CD8-positive, alpha-beta memory T cell (primary cell): ENCODE measurements at places on chromosomes 5 and 9.

GRCh38 chr5:133398646-133399101 is 213.7 kb downstream of the FSTL4 start:
- DNase-seq = no peak

DNA sequence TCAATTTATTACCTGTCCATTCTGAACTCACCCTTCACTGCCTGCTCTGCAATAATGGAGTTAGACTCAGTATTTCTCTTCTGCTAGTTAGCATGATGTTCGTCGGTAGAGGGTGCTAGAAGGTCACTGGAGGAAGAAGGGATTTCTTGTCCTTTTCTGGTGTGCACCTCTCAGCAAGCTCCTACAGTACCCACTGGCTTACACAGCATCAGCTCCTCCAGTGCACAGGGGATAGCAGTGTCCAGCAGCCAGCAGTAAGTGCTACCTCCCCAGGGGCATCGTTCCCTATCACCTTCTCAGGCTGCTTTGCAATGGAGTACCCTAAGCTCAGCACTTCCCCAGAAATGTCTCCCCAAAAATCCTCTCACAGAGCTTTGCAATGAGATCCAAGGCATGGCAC is 45.9 kb upstream of the APC start:
- no peak for DNase-seq

DNA sequence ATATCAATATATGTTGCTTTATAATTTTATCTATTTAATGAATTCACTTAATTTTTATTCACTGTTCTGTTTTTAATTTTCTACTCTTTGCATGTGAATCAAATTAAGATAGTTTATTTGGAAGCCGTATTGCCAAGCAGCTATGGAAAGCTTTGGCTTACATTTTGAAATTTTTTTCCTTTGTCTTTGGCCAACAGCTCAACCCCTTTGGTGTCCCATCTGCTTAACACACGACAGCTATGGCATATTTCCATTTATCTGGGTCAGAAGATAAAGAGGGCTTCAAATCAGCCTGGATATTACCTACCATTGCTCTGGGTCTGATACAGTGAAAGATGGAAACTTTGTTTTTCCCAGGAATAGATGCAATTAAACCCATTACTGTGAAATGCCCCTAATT is 201.0 kb downstream of the WDR70 start:
- no peak for DNase-seq

GRCh38 chr9:89718651-89719050 is 113.8 kb downstream of the GADD45G start:
- no peak for DNase-seq
